Stimulated activated effector memory CD8-positive, alpha-beta T cell treated with anti-CD3 and anti-CD28 coated beads, Interleukin-12 subunit alpha, Interleukin-12 subunit beta, amount 100 ng/mL, for 72 hours (primary cell): ENCODE measurements at places on chromosomes 13 and 19.

DNA sequence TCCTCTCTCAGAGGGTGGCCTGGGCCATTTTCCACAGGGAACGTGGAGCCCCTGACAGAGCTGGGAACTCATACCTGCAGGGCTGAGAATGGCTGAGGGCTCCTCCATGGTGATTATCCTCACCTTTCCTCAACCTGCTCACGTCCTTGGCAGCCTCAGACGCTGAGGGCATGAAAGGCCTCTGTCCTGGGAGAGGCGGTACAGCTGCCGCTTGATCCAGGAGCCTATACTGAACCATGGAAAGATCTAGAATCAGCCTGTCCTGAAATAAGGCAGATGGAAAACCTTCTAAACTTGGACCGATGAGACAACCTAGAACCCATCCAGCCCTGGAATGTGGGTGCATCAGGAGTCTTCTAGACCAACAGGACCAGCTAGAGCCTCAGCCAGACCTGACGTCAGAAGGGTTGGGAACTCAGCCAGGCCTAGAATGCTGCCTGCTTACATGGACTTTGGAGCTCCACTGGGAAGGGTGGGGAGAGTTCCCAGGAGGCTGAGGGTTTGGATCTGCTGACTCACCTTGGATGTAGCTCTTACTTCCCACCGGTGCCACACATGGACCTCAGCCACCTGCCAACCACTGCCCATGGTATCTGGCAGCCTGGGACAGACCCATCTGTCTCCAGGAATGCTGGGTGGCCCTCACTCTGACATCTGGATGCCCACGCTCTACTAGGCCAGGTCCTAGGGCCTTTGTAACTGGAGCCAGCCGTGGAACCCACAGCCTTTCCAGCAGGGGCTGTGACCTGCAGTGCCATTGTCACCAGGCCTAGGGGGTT, 7.5 kb downstream of the KCTD15 start:
- no peak for DNase-seq

DNA sequence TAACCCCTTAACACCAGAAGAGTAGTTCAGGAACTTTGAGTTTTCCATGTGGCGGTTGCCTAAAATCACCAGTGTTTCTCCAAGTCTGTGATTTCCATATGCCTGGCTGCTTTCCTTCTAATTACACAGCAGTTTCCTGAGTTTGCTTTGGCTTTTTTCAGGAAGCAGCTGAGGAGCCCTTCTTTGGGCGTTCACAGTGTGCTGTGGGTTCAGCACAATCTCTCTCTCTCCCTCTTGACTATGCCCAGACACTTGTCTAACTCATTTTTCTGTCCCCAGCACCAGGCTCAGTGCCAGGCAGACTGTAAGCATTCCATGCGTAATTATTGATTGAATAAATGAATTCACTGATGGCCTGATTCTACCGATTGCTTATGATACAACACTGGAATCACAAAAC, 19.7 kb downstream of the SCEL start:
- DNase-seq, result no peak

GRCh38 chr13:86541461-86541860, 742.2 kb upstream of the SLITRK6 start:
- no peak for DNase-seq

GRCh38 chr13:52686376-52686775, 33.7 kb downstream of the SUGT1 start:
- DNase-seq, result no peak

GRCh38 chr13:43232873-43233265, 209.5 kb downstream of the DNAJC15 start:
- no peak for DNase-seq

GRCh38 chr19:17420475-17420924, 653 bp downstream of the MVB12A start:
- peak; percentile 17 for DNase-seq

- DNase-seq, result no peak
These were observed 607.1 kb downstream of the DCT start for GRCh38 chr13:93872376-93872775.

- DNase-seq, result no peak
These were observed 7.0 kb downstream of the SOX21 start for GRCh38 chr13:94705081-94706030.

DNA sequence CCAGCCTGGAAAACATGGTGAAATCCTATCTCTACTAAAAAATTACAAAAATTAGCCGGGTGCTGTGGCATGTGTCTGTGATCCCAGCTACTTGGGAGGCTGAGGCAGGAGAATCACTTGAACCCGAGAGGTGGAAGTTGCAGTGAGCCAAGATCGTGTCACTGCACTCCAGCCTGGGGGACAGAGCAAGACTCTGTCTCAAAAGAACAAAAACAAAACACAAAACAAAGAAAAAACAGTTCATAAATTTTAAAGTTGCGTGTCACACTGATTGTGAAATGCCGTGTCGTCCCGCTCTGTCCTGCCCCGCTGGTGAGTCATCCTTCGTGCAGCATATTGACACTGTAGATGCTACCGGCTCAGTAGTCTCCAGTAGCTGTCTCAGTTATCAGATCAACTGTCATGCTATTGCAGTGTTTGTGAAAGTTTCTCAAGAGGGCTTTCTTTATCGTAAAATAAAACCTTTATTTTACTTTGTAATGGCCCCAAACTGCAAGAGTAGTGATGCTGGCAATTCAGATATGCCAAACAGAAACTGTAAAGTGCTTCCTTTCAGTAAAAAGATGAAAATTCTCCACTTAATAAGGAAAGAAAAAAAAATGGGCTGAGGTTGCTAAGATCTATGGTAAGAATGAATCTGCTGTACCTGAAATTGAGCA, 36.4 kb upstream of the IGFL1 start:
- DNase-seq, result no peak

- no peak for DNase-seq
These were observed 143.2 kb upstream of the ZNF507 start for GRCh38 chr19:32202244-32202643.

DNA sequence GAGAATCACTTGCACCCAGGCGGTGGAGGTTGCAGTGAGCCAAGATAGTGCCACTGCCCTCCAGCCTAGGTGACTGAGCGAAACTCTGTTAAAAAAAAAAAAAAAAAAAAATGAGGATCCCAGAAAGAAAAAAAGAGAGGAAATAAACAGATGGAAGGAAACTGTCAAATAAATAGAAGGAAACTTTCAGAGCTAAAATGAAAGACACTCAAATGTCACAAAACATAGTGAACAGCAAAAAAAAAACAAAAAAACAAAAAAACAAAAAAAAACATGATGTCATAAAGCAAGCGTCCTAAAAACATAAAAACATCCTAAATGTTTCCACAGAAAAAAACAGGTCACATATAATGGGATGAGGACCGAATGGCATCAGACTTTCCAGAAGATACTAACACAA, 15.0 kb downstream of the MLLT1 start:
- DNase-seq, result no peak

DNA sequence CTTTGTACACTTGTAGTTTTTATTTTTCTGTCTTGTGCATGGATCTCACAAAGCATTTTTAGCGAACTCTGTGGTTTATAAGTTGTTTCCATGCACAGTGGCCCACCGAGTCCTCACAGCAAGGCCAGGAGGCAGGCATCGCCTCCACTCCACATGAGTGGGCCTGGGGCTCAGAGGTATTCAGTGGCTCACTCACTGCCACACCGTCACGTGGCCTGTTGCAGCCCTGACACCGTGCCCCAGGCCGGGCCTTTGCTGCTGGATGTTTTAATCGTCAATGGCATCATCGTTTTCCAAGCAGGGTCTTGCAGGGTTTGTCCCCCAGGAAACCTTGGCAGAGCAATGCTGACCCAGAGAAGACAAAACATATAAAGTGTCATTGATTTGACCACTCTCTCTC, 59.8 kb downstream of the SPACA7 start:
- no peak for DNase-seq

DNA sequence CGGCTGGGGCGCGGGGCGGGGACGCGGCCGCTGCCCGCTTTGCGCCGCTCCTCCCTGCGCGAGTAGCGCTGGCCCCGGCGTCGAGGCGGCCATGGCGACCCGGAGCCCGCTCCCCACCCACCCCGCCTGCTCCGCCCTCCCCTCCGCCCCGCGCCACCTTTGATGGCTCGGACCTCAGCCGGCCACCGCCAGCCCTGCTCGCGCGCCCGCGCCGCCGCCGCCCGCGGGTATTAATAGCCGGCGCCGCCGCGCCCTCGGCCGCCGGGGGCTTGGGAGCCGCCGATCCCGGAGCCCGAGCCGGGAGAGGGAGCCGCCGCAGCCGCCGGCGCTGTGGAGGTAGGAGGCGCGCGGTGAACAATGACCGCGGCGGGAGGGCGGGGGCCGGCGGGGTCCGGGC, 261 bp downstream of the FARP1 start:
- no peak for DNase-seq

DNA sequence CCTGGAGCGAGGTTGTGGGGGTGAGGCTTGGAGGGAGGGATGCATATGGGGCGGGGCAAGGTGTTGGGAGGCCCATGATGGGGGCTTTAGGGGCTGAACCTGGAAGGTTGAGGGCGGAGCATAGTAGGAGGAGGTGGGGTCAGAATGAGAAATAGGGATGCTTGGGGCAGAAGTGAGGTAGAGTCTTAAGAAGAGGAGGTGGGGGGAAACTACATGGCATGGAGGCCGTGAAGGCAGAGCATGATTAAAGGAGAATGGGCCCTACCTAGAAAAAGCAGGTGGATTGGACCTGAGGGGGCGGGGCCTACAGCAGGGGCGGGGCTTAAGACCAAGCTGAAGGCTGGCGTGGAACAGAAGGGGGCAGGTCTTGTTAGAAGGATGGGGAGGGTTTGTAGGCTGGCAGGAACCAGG, 799 bp downstream of the NR1H2 start:
- no peak for DNase-seq

DNA sequence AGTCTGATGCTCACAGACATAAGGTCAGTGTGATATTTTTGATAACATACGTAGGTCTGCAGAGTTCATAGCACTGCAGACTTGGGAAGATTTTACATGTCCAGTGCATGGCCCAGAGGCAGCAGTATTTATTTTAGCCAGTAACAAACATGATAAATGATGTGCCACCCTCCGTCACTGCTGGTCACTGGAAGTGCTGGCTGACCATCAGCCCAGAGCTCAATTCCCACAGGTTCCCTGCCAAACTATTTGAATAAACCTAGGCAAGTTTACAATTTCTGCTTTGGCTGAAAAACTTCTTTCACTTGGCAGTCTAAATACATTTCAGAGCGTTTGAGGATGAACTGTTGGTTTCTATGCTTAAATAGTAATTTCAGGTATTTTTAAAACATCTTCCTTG, 135.5 kb upstream of the EDNRB start:
- no peak for DNase-seq

GRCh38 chr19:55691561-55692481, 16.8 kb downstream of the EPN1 start:
- no peak for DNase-seq

- DNase-seq, result no peak
These were observed 140.5 kb downstream of the SLC7A1 start for GRCh38 chr13:29454931-29455481.

DNA sequence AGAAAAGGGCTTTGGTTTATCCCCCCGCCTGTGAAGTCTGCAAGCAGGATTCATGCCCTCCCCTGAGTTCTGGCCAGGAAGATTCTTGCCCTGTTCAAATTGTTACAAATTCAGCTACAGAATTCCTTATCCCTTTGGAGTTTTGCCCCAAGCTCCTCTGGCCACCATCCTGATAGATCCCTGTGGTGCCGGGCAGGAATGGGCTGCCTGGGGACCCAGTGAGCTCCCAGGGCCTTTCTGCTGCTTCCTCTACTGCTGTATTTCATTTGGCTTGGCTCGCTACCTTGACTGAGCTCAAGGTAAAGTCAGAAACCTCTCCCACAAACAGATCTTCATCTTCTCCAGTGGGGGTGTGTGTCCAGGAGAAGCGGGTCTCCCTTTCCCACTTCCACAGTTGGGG, 194.6 kb upstream of the NBEA start:
- no peak for DNase-seq

DNA sequence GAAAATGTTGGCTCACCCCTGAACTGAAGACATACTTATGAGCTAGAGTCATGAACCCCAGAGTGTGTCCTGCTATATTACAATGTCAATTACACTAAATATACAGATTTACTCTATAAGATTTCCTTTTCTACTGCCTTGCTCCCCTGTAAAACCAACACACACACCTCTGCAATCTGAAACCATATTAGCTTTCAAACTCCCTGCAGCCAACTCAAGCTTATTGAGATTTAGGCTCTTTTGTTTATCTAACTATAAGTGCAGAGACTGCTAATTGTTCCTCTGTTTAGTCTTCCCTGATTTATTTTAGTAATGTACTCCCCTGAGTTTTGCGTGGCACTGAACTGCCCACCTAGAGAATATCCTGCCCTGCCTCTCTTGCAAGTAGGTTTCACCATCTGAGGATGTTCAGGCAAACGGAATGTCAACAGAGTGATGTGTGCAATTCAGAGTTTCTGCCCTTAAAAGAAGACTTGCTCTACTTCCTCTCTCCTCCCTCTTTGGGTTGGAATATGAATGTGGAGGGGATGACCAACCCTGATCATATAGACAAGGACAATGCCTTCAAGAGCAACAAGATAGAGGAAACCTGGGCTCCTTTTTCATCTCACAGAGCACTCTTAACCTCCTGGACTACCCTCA, 22.3 kb downstream of the FAM216B start:
- no peak for DNase-seq

DNA sequence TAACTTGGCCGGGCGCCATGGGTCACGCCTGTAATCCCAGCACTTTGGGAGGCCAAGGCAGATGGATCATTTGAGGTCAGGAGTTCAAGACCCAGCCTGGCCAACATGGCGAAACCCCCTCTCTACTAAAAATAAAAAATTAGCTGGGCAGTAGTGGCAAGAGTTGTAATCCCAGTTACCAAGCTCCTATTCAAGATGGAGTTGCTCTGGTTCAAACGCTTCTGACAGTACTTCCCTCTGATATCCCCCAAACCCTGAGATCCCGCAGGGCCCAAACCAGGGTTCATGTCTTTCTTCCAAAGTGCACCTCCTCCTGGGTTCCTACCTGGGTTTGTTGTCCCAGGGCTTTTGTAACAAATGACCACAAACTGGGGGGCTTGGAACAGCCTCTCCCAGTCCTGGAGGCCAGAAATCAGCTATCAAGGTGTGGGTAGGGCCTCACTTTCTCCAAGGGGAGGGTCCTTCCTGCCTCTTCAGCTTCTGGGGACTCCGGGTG, 13.7 kb downstream of the CELF5 start:
- no peak for DNase-seq

DNA sequence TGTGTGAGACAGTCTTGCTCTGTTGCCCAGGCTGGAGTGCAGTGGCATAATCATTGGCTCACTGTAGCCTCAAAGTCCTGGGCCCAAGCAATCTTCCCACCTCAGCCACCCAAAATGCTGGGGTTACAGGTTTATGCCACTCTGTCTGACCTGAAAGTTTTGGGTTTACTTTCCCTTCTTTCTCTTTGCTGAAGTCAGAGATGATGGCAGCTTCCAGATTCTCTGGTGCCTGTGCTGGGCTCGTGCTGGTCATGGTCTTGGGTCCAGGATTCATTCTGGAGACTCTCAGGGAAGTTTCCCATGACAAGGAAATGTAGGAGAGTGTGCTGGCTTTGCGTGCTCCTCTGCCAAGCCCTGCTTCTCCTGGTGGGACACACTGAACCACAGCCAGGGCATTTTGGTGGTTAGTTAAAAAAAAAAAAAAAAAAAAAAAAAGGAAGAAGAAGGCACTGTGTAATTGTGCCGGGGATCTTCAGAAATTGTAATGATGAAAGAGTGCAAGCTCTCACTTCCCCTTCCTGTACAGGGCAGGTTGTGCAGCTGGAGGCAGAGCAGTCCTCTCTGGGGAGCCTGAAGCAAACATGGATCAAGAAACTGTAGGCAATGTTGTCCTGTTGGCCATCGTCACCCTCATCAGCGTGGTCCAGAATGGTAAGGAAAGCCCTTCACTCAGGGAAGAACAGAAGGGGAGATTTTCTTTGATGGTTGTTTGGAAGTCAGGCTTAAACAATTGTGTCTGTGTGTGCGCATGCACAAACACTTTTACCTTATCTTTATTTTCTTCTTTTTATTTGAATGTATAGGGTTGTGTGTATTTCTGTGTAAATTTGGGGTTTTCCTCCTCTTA, at the start of gene ALOX5AP:
TSS of gene ALOX5AP (plus strand) at position 519 of the 847 bp plus-strand sequence. CDS start at position 582, 63 bp downstream.
- DNase-seq, result no peak
